Right lung (tissue), 10 donors: ENCODE measurements at places on chromosomes 7 and 10.

- DNase-seq, result no peak
Measured at GRCh38 chr7:120867932-120868331, 10.0 kb upstream of the TSPAN12 start.

- DNase-seq, result no peak
Measured at GRCh38 chr7:72101444-72101843, 310.7 kb downstream of the CALN1 start.

- no peak for DNase-seq
Measured at GRCh38 chr7:124089621-124090020, 56.8 kb upstream of the TMEM229A start.

DNA sequence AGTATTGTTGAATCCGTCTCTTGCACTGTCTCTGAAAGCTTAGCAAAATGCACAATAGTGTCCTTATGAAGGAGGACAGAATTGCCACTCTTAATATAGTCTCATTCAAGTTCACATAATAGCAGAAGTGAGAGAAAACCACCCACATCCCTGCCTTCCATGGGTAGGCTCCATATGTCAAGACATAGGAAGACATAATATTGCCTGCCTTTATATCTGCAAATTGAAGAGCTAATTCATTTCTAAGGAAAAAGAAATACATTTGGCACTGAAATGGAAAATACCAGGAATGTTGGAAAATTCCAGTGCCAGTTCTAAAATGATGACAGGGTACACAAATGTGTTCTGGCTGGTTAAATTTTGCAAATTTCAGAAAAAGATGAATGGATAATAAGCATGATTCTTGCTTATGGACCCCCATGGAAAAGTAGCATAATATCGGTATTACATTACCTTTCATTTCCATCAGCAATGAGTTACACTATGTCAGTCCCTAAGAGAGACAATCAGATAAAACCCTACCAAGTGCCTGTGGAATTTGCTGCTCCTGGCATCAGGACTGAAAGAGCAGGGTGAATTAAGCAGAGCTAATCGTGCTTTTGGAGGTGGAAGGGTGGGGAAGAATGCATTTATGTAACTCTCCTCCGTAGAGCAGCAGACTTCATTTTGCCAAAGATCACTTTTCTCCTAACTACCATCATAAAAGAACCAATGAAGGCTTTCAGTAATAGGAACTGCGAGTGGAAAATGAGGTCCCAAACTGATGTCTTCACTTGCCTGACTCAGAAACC is 312.6 kb downstream of the FGFR2 start:
- no peak for DNase-seq

GRCh38 chr7:130384371-130384801 is 4.1 kb downstream of the CPA1 start:
- no peak for DNase-seq

- no peak for DNase-seq
Measured at GRCh38 chr10:86160890-86161585, 205.6 kb downstream of the GRID1 start.
